Chondrocyte (in vitro differentiated cells): ENCODE measurements at places on chromosomes 5 and 9. TPM values are rescaled to one million over a fixed set of nuclear protein-coding genes. Genes with fewer than 3 reads are reported as not detected.

GRCh38 chr5:2241842-2242241 lies 359.1 kb upstream of the IRX4 start:
- H3K27ac ChIP-seq: no peak overlapping the region
- H3K4me3 ChIP-seq: no peak overlapping the region
- H3K36me3 ChIP-seq: no peaks in the 10 kb centered on the region
- no peak for DNase-seq

Gene SMC5
- total RNA-seq: 36.4 to 59.1 TPM (median 37.7 TPM) in 3 replicates

GRCh38 chr9:80811656-80812055 lies 877.7 kb downstream of the TLE1 start:
- DNase-seq: no peak
- H3K4me1 ChIP-seq: peaks cover 9% of the 10 kb centered on the region
- H3K27ac ChIP-seq: no peak overlapping the region
- H3K36me3 ChIP-seq: no peaks in the 10 kb centered on the region
- H3K4me3 ChIP-seq: no peak overlapping the region

Gene NR5A1
- total RNA-seq: not detected in 3 replicates

DNA sequence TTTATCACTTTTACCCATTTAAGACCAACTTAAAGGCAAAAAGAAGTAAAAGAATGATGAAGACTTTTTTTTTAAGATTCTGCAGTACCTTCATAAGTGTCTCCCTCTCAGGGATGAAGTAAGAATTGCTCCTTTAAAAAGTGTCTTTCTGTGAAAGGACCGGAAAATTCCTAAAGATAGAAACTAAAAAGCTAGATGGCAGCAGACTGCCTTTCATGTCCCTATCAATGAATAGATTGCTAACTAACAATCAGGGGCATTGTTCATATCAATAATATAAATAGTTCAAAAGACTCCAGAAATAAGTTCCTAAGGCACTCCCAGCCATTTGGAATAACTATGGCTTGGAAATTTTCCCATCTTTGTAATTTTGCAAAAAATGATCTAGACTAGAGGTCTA lies 558.0 kb downstream of the PDE4D start:
- peaks cover 11% of the 10 kb centered on the region for H3K4me1 ChIP-seq
- no peaks in the 10 kb centered on the region for H3K36me3 ChIP-seq
- H3K27ac ChIP-seq: no peak overlapping the region
- no peak for DNase-seq
- H3K4me3 ChIP-seq: no peak overlapping the region
- no peaks in the 10 kb centered on the region for H3K27me3 ChIP-seq

Gene GABRA1
- not detected in 3 replicates for total RNA-seq

Gene ADAMTSL1
- total RNA-seq: 0.41 to 2.0 TPM (median 1.0 TPM) in 3 replicates

- H3K27me3 ChIP-seq: no peaks in the 10 kb centered on the region
- no peak overlapping the region for H3K27ac ChIP-seq
- H3K4me1 ChIP-seq: peaks cover 44% of the 10 kb centered on the region
- no peaks in the 10 kb centered on the region for H3K36me3 ChIP-seq
Measured at GRCh38 chr9:137694962-137695875, 76.4 kb downstream of the EHMT1 start.

Gene TRPM6
- total RNA-seq: 0.02 TPM in 1 of 3 replicates, not detected in the others

DNA sequence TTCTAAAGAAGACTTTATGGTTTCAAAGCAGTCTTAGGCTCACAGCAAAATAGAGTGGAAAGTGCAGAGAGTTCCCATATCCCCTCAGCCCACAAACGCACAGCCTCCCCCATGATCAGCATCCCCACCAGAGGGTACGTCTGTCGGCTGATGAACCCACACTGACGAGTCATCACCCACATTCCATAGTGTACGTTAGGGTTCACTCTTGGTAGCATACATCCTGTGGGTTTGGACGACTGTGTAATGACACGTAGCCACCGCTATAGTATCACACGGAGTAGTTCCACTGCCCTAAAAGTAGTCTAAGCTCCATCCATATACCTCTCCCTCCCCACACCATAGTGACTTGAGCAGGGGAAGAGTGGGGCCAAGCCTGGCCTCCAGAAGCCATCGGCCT lies 135.7 kb upstream of the PHYKPL start:
- DNase-seq: peak; percentile 30
- peaks cover 22% of the 10 kb centered on the region for H3K27me3 ChIP-seq
- H3K4me3 ChIP-seq: no peak overlapping the region
- peaks cover 10% of the 10 kb centered on the region for H3K4me1 ChIP-seq

DNA sequence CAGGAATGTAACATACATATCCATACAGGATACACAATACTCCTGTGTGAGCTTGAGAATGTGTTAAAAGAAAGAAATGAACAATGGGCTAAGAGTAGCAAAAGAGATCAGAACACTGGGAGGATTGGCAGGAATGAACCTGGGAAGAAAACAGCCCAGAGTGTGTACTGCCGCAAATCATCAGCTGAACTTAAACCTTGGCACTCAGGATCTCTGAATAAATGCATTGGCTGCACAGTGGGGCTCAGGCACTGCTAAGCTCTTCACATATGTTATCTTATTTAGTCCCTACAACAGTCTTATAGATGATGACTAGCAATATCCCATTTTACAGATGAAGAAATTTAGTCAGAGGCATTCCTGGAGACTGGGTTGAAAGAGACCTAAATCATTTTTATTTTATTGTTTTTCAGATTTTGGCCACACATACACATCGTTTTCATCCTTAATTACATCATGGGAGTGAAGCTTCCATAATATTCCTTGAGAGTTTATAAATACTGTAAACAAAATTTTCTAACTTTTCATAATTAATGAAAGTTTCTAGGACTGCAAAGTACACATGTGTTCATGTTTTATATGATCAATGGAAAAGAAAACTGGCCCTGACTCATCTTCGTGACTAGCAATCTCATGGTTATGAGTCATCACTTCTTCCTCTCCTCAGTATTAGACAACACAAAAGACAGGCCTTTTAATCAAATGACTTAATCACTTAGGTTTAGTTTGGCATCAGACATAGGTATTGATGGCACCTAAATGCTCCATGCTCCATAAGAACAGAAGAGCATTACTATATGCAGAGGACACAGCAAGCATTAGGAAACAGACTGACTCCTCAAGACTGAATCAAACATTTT lies 59.2 kb downstream of the CDH18 start:
- peak overlapping the region; percentile 56 for H3K27ac ChIP-seq
- DNase-seq: no peak
- no peaks in the 10 kb centered on the region for H3K36me3 ChIP-seq
- no peak overlapping the region for H3K4me3 ChIP-seq

DNA sequence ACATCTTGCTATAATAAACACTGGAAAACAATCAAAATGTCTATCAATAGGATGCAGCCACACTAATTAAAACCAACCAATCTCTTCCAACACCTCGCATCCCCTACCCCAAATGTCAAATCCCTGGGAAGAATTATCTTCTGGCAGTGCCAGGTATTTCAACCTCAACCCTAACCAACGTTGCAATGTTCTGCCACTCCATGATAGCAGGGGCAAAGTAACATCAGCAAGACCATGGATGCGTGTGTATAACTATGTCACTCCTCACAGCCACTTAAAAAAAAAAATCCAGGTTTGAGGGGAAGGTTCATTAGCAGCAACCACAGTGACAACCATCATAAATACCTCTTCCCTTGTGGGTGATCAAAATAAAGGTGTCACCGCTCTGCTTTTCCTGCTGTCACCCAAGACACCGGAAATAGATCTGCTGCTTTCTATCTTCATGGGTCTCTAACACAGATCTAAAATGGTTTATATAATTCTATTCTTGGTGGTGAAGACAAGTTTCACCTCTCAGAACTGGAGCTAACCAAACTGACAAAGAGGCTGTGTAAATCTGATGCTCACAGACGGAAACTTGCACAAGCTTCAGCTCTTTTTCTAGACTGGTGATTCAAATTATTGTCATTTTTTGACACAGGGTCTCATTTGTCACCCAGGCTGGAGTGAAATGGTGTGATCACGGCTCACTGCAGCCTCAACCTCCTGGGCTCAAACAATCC lies 9.9 kb downstream of the HSPA9 start:
- no peak for DNase-seq
- peaks cover 58% of the 10 kb centered on the region for H3K36me3 ChIP-seq
- peaks cover 24% of the 10 kb centered on the region for H3K4me1 ChIP-seq
- no peak overlapping the region for H3K27ac ChIP-seq
- no peak overlapping the region for H3K4me3 ChIP-seq
- H3K27me3 ChIP-seq: no peaks in the 10 kb centered on the region

DNA sequence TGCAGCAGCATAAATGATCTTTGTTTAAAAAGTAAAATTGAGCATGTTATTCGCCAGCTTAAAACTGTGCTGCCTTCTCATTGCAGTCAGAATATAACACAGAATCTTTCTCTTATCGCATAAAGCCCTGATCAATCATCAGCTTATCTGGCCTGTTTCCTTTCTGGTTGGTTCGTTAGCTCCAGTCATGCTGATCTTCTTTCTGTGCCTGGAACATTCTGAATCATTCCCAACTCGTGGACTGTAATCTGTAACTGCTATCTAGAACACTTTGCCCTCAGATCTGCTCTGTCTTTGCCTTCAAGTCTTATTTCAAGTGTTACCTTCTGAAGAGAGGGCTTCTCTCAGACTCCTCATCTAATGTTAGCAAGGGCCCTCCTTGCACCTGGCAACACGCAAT lies 11.9 kb upstream of the FER start:
- H3K27me3 ChIP-seq: no peaks in the 10 kb centered on the region
- no peak for DNase-seq
- H3K4me3 ChIP-seq: no peak overlapping the region
- H3K4me1 ChIP-seq: no peaks in the 10 kb centered on the region
- H3K36me3 ChIP-seq: no peaks in the 10 kb centered on the region

DNA sequence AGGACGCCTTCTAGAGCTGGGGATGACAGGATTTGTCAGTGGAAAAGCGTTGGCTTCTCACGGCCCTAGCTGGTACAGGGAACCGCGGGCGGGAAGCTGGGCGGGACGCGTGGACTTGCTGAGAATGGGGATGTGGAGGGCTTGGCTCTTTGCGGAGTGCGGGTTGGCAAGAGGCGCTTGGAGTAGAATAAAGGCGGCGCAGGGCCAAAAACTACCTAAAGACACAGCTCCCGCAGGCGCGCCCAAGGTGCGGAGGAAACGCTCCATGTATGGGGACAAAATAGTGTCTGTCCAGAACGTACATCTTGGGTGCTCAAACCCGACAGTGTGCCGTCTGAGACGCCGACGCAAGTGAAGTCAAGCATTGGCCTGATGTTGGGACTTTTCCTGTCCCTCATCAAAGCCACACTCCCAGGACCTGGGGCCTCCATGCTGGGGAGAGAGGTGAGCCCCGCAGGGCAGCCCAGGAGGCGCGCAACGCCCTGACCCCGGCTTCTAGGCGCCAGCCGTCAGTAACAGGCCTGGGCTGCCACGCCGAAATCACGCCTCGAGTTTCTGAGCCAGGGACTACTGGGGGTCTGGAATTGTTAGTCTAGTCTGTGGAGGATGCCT lies 1.6 kb upstream of the NKX2-5 start:
- peaks cover 2% of the 10 kb centered on the region for H3K36me3 ChIP-seq
- peaks cover 42% of the 10 kb centered on the region for H3K4me1 ChIP-seq

- H3K27me3 ChIP-seq: peaks cover 6% of the 10 kb centered on the region
- no peak for DNase-seq
- H3K27ac ChIP-seq: no peak overlapping the region
- H3K36me3 ChIP-seq: no peaks in the 10 kb centered on the region
- H3K4me1 ChIP-seq: no peaks in the 10 kb centered on the region
Measured at GRCh38 chr5:148297731-148298130, 14.5 kb upstream of the SPINK7 start.

GRCh38 chr9:100281676-100282387 lies 70.9 kb downstream of the TEX10 start:
- no peak overlapping the region for H3K27ac ChIP-seq
- DNase-seq: no peak
- H3K36me3 ChIP-seq: peaks cover 42% of the 10 kb centered on the region
- H3K27me3 ChIP-seq: no peaks in the 10 kb centered on the region
- peaks cover 5% of the 10 kb centered on the region for H3K4me1 ChIP-seq
- no peak overlapping the region for H3K4me3 ChIP-seq

Gene DMRTA1
- 5.0 to 6.7 TPM (median 5.2 TPM) in 3 replicates for total RNA-seq

DNA sequence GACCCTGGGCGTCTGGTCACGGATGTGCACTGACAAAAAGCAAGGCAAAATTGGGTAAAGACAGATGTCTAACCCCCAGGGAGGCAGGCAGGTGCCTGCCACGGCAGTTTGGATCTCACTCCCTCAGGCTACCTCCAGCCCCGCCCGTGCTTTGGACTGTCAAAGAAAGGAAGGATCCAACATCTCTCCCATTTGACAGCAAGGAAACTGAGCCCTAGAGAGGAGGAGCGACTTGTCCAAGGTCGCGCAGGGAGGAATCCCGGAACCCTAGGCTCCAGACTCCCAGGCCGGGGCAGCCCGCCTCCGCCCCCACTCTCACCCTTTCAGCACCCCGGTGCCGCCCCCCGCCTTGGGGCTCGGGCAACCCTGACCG lies 376 bp downstream of the GOLGA1 start:
- no peak for DNase-seq
- H3K4me3 ChIP-seq: peak overlapping the region; percentile 86
- H3K27ac ChIP-seq: peak overlapping the region; percentile 82
- no peaks in the 10 kb centered on the region for H3K27me3 ChIP-seq
- H3K36me3 ChIP-seq: peaks cover 8% of the 10 kb centered on the region

GRCh38 chr5:132142459-132142858 lies 68.9 kb downstream of the CSF2 start:
- H3K27me3 ChIP-seq: peaks cover 36% of the 10 kb centered on the region
- H3K4me1 ChIP-seq: no peaks in the 10 kb centered on the region
- peaks cover 19% of the 10 kb centered on the region for H3K36me3 ChIP-seq
- no peak overlapping the region for H3K4me3 ChIP-seq

Gene PCDHB13
- total RNA-seq: 2.4 to 2.9 TPM (median 2.9 TPM) in 3 replicates

Gene LURAP1L
- 57.0 to 67.4 TPM (median 67.1 TPM) in 3 replicates for total RNA-seq

DNA sequence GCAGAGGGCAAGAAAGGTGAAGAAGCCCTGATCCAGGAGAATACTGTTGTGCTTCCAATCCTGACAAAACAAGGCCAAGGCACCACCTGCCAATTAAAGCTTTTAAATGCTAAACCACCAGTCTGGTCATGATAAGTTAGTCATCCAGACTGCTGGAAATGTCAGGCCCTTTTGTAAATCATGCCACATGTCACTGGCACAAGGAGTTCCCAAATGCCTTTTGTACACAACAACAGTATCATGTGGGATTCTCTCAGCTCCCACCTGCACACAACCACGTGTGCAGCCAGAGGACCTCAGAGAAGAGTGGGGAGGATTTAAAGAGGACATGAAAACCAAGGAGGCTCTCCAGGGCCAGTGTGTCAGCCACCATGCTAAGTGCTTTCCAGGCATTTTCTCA lies 99.3 kb downstream of the CDK5RAP2 start:
- H3K4me1 ChIP-seq: peaks cover 34% of the 10 kb centered on the region
- H3K27ac ChIP-seq: no peak overlapping the region

Gene ARPC5L
- total RNA-seq: 30.1 to 36.0 TPM (median 35.1 TPM) in 3 replicates

Gene KIF20A
- total RNA-seq: 5.2 to 15.9 TPM (median 14.3 TPM) in 3 replicates

Gene LCNL1
- 0.15 to 5.8 TPM (median 5.2 TPM) in 3 replicates for total RNA-seq

Gene SOHLH1
- not detected in 3 replicates for total RNA-seq

Gene LYSMD3
- total RNA-seq: 20.9 to 23.9 TPM (median 23.6 TPM) in 3 replicates

DNA sequence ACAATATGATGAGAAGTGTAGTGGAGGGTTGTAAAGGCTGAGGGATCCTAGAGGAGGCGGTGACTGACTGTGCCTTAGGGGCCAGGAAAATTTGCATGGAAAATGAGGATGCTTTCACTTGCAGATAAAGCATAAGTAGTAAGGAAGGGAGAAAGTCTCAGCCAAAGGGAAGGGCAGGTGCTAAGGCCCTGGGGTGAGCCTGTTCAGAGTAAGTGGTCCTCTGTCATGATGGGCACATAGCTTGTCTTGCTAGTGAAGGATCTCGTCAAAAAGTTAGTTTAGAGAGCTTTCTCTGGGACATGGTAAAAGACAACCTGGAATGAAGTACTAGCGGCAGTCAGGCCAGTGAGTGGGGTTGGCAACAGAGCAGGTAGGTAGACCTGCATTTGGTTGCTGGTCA lies 75.4 kb upstream of the CPLX2 start:
- H3K27ac ChIP-seq: no peak overlapping the region
- H3K36me3 ChIP-seq: no peaks in the 10 kb centered on the region
